ENCODE measurements at places on chromosomes 1 and 21.
A peak's percentile ranks its signal among the peaks of the same experiment; 100 is the strongest.

DNA sequence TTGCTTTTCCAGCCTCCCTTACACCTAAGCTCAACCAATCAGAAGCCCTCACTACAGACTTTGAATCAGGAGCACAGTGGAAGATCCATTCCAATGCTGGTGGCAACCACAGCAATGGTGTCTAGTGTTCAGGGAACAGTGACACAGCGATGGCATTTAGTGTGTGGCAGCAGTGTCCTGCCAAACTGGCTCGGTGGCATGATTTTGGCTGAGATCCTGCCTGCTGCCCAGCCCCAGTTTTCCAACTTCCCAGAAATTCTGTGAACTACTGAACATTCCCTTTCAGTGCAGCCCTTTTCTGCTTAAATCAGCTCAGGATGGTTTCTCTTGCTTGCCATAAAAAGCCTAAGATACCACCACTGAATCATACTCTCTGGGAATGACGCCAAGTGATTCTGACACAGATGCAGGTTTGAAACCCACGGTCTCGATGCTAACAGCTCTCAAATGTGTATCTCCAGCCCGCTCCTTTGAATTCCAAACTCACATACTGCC is 8.8 kb downstream of the ASAP3 start:
- DNase-seq = no peak

GRCh38 chr1:116674751-116675150 is 7.2 kb upstream of the IGSF3 start:
- DNase-seq = no peak

DNA sequence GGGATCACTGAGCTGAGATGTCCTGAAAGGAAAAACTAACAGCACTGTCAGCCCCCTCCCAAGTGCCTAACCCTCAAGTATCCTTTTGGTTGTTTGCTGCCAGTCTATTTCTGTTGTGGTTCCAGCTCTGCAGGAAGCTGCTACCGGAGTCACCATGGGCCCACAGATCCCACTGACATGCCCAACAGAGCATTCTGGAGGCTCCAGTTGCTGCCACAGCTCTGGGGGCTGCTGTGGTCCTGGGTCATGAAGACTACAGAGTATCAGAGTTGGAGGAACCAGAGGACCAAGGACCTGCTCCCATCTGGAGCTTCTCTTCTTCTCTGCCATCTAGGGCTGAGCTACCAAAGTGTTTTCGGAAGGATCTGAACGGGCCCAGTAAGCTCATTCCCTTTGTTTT is 910 bp downstream of the LCE3A start:
- DNase-seq = no peak

DNA sequence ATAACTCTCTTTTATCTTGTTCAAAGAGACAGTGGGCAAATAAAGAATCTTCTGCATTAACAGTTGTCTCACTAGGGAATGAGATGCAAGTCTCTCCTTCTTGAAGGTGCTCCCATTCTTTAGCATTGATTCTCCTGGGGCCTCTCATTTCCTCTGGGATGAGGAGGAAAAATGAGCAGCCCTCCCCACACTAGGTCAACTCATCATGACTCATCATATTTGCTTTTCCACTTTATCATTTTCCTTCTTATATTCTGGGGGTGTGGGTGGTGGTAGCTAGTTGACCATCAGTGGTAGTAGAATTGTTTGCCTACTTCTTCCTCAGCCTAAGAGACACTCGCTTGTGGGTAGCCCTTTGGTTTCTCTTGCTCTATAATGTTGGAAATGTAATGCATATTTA is 182.0 kb upstream of the C1orf87 start:
- DNase-seq = no peak

GRCh38 chr1:74689621-74690363 is 16.2 kb upstream of the ERICH3 start:
- DNase-seq = peak; percentile 47

DNA sequence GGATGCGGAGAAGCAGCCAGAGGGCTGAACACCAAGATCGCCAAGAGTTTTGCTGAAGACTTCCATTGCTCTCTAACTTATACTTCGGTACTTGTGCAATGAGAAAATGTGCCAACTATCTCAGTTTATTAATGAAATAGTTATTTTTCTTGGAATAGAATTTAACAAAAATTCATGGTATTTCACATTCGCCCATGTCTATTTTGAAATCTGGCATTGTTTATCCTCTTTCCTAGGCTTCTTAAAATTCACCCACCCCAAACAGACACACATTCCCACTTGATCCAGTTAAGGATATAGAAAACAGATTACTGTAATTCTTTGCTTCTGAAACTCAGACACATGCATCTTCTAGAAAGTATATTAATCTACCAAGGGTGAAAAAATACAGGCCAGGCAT is 56.3 kb upstream of the ADAMTS5 start:
- no peak for DNase-seq

DNA sequence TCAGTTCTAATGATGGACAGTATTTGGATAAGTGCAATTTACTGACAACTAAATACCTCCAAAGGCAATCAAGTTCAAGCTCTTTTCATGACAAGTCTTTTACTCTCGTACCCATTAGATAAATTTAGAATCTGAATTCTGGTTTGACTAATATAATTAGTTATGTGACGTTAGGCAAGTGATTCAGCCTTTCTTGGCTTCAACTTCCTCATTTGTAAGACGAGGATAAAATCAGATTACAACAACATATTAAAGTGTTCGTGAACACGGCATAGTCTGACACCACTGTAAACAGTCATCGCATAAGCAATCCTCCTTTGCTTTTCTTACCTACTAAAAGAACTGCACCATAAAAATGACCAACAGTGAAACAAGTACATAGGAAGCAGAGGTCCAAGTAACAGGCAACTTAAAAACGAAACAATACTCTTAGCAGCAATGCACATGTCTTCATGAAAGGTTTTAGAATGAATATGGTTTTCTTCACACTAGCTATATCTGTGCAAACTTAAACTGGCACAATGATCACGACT is 25.7 kb downstream of the COA6 start:
- no peak for DNase-seq

- no peak for DNase-seq
These were observed 5.5 kb downstream of the LCE1B start for GRCh38 chr1:152817309-152817708.
